Brain pericyte (primary cell): ENCODE measurements at places on chromosomes 2 and 18.

DNA sequence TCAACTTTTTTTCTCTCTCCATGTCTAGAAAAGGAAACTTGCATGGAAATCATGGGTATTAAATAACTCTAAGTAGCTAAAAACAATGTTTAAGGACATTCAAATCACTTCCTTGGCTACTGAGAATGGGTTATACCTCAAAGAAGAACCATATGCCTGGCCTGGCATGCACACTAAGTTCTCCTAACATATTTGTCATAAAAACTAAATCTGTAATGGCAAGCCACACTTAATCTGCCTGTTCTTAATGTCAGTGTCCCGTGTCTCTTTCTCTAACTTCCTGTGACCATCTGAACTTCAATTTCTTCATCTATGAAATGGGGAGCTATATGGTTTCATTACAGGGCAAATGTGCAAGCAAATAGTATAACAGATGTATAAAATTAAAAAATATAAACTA is 11.1 kb downstream of the PDE1A start:
- no peak for DNase-seq

- no peak for DNase-seq
Observed at GRCh38 chr2:45696708-45697107, 45.2 kb downstream of the PRKCE start.

DNA sequence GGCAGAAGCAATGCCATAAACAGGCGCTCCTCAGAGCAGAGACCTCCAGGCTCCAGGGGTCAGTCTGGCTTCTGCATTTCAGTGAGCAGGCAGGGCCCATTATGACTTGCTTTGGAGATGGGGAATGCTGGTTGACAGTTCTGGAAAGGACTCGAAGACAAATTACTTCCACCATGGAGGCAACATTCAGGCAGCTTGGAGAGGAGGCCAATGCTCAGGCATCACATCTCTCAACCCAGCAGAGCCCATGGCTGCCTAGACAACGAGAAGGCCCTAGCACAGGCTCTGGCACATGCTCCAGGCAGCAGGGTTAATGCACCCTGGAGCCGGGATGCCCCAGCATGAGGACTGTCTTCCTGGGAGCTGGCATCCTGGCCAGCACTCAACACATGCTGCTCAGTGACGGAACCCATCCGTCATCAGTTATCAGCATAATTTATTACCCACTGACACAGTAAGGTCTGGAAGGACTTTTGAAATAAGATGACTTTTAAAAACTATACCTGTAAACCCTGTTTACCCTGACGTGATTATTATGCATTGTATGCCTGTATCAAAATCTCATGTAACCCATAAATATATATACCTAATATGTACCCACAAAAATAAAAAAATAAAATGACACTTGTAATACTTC is 52.8 kb downstream of the ADNP2 start:
- no peak for DNase-seq

GRCh38 chr18:23169673-23170044 is 34.4 kb downstream of the CABLES1 start:
- DNase-seq, result no peak

DNA sequence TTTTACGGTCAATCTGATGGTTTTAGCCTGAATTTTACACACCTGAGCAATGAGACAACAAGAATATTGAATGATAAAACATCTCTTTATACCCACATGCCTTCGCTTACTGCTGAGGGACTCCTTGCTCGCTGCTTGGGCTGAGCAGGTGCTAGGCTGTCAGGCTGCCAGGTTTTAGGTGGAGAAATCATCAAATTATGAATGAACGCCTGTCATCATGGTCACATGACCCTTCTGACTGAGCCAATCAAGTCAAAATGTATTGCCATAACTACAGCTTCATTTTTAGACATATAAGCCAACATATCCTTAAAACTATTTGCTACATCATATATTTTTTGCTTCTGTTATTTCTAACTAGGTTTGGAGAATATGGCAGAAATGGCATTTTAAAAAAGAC is 274.0 kb downstream of the LNPK start:
- DNase-seq, result no peak

DNA sequence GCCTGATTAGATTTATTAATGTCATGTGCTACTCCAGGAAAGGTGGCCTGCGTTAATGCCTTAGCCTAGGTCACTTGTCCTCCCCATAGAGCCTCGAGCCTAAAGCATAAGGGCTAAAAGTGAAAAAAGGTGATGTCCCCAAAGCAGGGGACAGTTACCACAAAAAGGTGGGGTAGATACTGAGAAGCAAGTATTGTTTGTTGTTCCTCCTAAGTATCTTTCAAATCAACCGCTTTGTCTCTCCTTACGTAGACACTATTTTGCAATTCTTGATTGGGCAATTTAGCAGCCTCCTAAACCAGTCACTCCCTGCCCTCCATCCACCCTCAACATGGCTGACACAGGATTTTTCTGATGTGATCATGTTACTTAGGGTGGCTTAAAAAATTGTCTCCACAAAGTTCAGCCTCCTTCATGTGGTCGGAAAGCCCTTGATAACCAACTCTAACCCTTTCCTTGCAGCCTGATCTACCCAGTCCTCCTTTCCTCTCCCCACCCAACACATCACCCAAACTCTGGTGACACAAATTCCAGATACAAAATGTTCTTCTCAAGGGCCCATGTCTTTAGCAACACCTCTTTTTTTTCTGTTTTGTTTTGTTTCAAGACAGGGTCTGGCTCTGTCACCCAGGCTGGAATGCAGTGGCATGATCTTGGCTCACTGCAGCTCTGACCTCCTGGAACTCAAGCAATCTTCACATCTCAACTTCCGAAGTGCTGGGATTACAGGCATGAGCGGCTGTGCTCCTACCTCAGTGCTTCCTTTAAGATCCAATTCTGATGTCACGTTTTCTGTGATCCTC is 6.9 kb downstream of the INHA start:
- no peak for DNase-seq

DNA sequence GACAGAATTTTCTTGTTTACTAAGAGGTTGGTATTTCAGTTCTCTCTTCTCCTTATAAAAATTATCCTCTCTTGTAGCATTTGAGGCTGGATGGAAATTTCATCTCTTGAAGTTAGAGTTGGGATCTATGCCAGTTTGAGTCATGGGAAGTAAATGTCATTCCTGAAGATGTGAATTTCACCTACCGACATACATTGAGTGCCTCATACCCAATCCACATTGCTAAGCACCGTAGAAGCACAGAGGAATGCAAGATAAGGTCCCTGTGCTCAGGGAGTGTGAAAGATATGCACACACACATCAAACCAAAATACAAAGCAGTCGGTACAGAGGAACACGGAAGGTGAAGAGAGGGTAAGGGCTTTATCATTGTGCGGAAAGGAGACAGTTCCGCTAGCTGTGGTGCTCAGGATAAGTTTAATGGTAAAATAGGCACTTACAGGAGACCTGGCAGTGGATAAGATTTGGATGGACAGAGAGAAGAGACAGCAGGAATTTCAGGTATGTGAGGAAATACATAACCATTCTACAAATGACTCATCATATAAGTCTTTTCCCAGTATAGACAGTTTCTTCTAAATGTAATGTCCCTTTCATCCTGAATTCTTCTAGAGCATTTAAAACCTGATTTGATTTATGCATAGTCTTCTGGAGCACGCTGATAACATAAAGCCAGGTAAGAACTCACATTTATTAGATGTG is 205.3 kb upstream of the ST6GAL2 start:
- DNase-seq, result no peak

DNA sequence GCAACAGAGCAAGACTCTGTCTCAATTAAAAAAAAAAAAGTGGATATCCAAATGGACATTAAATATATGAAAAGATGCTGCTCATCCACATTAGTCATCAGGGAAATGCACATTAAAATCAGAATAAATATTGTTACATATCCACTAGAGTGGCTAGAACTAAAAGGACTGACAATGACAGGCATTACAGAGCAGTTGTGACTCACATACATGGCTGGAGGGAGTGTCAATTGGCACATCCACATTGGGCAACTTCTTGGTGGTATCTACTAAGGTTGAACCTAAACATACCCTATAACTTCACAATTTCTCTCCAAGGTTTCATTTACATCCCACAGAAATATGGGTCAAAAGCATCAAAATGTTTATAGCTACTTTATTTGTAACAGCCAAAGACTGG is 14.0 kb upstream of the DNER start:
- no peak for DNase-seq

DNA sequence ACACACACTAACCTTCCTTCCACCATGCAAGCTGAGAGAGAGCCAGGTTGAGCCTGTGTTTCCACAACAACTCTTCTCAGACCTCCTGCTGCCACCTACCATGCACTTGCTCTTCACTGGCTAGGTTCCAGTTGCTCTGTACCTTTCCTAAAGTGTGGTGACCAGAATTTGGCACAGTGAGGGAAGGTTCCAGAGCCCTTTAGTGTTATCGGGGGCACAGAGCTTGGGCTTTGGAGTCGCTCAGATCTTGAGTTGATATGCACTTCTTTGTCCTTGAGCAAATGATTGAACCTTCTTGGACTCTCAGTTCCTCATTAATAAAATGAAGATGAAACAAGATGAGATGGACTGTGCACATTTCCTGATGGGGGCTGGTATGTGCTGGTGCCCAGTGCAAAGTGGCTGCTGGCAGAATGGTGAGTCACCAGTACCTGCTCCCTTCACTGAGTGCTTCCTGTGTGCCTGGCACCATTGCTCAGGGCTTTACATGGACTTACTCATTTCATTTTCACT is 47.1 kb downstream of the NEDD4L start:
- no peak for DNase-seq

DNA sequence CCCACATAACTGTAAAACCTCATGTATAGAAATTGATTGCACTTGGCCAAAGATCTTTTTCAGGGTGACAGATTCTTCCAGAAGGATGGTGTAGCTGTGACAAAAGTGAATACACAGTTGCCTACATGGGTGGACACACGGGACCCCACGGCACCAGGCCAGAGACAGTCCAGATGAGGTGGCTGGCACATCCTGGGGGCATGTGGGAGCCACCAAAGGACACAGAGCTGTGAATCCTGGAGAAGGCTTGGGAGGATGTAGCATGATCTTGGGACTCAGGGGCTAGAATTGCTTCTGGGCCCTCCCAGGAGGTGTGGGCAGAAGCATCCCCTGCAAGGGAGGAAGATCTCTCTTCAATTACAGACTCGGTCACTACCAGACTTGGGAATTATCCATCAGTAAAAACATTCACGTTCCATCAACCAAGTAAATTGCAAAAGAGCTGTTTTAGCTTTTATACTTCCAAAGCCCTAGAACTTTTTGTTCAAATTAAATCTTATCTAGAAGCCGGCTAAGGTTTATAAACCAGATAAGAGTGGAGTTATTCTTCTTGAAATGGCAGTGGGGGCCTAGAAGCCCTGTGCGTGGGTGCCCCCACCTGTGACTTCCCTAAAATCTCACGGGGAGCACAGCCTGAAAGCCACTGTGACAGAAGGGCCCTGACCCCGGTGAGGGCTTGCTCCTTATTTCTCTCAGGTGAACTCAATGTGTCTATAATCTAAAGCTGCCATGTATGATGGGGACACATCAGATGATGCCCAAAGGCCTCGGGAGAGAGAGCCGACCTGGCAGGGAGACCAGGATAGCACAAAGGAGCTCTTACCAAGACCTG is 81.7 kb downstream of the SEPTIN10 start:
- DNase-seq, result no peak

DNA sequence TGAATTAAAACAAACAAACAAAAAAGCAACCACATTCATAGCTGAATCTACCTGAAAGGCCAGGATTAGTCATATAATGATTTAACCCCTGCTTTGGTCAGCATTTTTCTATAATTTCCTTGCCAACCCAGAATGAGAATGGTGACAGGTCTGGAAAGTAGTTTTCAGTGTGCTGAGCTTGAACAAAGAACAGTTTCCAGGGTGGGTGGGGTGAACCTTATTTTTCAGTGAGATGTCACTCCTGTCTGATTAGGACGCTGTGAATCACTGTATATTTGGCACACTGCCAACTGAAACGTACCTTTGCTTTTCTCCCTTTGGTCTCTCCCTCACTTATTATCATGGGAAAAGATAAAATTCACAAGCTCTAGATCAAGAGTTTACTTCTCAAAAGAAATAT is 35.0 kb upstream of the DSC1 start:
- DNase-seq, result no peak
